Ovary (tissue), 10 donors: ENCODE measurements at places on chromosomes 2 and 18.

DNA sequence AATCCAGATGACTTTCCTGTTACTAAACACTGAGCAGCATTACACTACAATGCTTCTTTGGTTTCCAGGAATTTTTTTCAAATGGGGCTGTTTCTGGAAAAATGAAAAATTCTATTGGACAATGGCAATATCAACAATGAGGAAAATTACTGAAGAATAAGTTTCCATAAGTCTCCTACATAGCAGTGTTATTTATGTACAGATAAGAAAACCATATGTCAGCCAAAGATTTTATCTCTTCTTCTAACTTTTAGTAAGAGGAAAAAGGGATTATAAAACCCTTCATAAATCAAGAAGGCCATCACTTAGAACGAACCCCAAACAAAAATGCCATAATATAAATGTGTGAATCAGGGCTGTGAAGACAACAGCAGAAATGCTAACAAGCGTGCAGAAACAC, 31.6 kb upstream of the NOSTRIN start:
- H3K4me3 ChIP-seq = no peak overlapping the region
- H3K27ac ChIP-seq = no peak overlapping the region
- no peaks in the 10 kb centered on the region for H3K4me1 ChIP-seq
- no peak for DNase-seq

- no peak overlapping the region for H3K27ac ChIP-seq
- H3K27me3 ChIP-seq = no peaks in the 10 kb centered on the region
- no peaks in the 10 kb centered on the region for H3K36me3 ChIP-seq
- H3K4me1 ChIP-seq = no peaks in the 10 kb centered on the region
Observed at GRCh38 chr2:178205853-178206521, 11.7 kb downstream of the OSBPL6 start.

DNA sequence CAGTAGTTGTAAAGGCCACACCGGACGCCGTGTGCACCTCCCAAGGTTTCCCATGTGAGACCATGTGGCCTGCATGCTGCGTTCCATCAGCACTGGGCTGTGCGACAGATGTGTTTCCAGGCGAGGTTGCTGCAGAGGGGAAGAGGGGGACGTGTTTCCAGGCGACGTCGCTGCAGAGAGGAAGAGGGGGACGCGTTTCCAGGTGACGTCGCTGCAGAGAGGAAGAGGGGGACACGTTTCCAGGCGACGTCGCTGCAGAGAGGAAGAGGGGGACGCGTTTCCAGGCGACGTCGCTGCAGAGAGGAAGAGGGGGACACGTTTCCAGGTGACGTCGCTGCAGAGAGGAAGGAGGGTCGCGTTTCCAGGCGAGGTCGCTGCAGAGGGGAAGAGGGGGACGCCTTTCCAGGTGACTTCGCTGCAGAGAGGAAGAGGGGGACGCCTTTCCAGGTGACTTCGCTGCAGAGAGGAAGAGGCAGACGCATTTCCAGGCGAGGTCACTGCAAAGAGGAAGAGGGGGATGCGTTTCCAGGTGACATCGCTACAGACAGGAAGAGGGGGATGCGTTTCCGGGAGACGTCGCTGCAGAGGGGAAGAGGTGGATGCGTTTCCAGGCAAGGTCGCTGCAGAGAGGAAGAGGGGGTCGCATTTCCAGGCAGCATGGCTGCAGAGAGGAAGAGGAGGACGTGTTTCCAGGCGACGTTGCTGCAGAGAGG, 24.5 kb downstream of the NFATC1 start:
- no peaks in the 10 kb centered on the region for H3K36me3 ChIP-seq
- no peak for DNase-seq
- H3K27ac ChIP-seq = no peak overlapping the region
- H3K4me3 ChIP-seq = no peak overlapping the region

DNA sequence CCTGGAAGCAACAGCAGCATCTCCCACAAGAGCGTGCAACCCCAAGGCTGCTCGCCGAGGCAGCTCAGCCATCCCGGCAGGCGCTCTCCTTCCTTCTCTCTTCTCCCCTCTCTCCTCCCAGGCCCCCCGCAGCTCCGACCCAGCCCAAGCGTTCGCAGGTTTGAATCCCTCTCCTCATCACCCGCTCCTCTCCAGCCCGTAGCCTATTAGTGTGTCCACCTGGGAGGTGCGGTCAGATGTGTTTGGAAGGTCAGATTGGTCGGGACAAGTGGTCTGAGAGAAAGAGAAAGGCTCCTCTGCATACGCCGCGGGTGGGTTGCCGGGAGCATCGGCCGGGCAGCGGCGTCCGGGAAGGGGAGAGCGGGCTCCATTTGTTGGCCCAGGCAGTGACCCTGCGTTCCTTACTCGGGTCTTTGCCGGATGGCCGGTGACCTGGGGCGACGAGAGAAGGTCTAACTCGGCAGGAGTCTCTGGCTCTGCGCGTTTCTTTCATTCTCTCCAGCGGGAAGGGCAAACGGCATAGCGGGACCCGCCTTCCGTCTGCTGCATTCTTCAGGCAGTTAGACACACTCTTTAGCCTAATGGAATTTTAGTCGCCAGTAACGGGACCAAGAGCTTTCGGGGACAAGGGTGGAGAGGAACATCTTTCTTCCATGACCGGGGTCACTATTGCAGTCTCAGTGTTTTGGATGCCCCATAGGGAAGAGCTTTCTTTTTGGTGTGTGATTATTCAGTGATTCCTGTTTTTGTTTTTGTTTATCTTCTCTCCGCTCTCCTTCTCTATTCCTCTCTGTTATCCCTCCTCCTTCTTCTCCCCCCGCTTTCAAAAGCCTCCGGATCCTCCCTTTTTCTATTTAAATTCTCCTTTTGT, 1.1 kb upstream of the TMEFF2 start:
- no peaks in the 10 kb centered on the region for H3K27me3 ChIP-seq
- no peak overlapping the region for H3K27ac ChIP-seq
- no peaks in the 10 kb centered on the region for H3K36me3 ChIP-seq
- no peak for DNase-seq

GRCh38 chr2:211026109-211026508, 469.7 kb downstream of the CPS1 start:
- no peaks in the 10 kb centered on the region for H3K27me3 ChIP-seq
- no peak overlapping the region for H3K27ac ChIP-seq
- no peak overlapping the region for H3K4me3 ChIP-seq
- no peaks in the 10 kb centered on the region for H3K4me1 ChIP-seq
- DNase-seq = no peak

DNA sequence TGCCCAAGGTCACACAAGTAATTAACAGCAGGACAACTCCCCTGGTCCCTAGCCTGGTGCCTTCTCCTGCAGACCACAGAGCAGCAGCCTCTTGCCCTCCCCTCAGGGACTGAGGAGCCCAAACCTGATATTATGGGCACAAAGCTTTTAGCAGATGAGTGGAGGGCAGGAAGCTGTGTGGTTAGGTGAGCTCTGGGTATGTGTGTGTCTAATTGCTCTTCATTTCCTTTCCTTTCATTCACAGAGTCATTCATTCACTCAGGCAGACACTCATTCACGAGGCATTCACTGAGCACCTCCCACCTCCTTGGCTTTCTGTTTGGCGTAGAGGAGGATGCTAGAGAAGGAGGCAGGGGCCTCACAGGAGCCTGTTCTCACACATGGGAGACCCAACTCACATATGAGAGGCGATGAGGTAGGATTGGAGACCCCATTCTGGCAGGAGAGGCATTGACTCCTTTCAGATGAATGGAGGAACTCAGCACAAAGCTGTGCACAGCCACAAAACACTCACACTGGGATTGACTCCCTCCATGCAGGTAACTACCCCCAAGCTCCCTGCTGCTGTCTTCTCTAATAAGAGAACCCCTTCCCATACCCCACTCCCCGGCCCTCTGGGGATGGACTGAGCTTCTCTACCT, 306.8 kb upstream of the SKOR2 start:
- H3K36me3 ChIP-seq = no peaks in the 10 kb centered on the region
- H3K4me1 ChIP-seq = no peaks in the 10 kb centered on the region
- H3K27ac ChIP-seq = no peak overlapping the region
- no peak overlapping the region for H3K4me3 ChIP-seq
- DNase-seq = no peak

DNA sequence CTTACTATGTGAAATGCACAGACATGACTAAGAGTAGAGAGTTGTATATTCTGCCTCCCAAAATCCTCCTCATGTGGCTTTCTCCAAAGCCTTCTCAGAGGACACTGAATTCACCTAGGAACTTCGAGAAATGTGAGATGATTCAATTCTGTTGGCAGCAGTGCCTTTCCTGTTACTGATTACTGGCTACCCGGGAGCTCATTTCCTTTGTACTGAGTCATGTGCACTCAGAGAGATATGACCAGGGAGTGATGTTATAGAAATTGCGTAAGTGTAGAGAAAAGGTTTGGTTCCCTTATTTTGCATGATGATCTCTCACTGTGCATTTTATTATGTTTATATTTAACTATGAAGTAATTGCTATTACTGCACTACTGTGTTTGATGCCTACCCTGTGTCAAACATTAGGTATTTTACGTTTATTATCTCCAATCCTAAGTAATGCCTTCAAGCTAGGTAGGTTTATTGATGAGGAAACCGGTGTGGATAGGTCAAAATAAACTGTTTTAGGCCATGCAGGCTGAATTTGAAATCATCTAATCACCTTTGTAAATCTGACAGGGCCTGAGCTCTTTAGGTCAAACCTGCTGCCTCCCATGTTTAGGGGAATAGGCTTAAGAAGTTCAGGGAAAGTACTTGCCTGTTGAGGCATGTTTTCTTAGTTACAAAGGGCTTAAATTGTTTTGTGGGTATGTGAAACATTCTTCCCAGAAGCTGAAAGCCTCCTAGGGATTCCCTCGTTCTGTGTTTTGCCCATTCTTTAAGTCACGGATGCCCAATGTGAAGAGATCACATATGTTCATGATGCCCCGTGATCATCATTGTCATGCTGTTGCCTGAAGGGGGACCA, 86.8 kb downstream of the FMNL2 start:
- H3K36me3 ChIP-seq = no peaks in the 10 kb centered on the region
- DNase-seq = no peak
- no peaks in the 10 kb centered on the region for H3K27me3 ChIP-seq
- no peaks in the 10 kb centered on the region for H3K4me1 ChIP-seq
- H3K27ac ChIP-seq = no peak overlapping the region

DNA sequence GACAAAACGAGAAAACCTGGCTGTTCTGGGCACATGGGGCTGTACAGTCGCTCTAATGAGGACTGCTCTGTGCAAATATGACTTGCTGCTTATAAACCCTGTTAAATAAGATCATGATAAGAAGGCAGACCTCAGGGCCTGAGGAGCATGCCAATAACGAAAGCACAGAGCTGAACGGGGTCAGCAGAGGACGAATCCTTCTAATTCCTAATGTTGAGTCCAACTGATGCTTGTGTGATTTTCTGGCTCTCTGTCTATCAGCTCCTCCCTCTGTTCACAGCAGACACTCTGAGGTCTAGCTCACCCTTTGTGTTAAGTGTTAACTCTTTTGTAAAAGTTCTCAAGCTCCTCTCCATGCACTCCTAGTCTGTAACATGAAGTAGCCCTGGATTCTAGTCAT, 167.2 kb upstream of the REV1 start:
- H3K27ac ChIP-seq = no peak overlapping the region
- H3K4me1 ChIP-seq = peaks cover 12% of the 10 kb centered on the region
- DNase-seq = no peak
- no peaks in the 10 kb centered on the region for H3K36me3 ChIP-seq
- no peak overlapping the region for H3K4me3 ChIP-seq

GRCh38 chr2:76444732-76445131, 734.0 kb upstream of the GCFC2 start:
- H3K27me3 ChIP-seq = no peaks in the 10 kb centered on the region
- no peaks in the 10 kb centered on the region for H3K36me3 ChIP-seq
- no peaks in the 10 kb centered on the region for H3K4me1 ChIP-seq
- no peak for DNase-seq
- H3K27ac ChIP-seq = no peak overlapping the region

- H3K27me3 ChIP-seq = no peaks in the 10 kb centered on the region
- no peak for DNase-seq
- H3K36me3 ChIP-seq = no peaks in the 10 kb centered on the region
Observed at GRCh38 chr2:7951490-7951889, 730.4 kb upstream of the ID2 start.

GRCh38 chr2:223095207-223095606, 43.2 kb downstream of the KCNE4 start:
- H3K27ac ChIP-seq = no peak overlapping the region
- H3K4me3 ChIP-seq = no peak overlapping the region
- no peaks in the 10 kb centered on the region for H3K27me3 ChIP-seq
- H3K36me3 ChIP-seq = no peaks in the 10 kb centered on the region

DNA sequence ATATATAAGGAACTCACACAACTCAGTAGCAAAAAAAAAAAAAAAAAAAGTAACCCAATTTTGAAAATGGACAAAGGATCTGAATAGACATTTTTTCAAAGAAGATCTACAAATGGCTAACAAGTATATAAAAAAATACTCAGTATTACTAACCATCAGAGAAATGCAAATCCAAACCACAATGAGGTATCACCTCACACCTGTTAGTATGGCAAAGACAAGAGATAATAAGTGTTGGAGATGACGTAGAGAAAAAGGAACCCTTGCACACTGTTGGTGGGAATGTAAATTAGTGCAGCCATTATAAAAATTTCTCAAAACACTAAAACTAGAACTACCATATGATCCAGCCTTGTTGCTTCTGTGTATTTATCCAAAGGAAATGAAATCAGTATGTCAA, 5.8 kb upstream of the CNDP1 start:
- H3K27me3 ChIP-seq = no peaks in the 10 kb centered on the region
- peaks cover 2% of the 10 kb centered on the region for H3K4me1 ChIP-seq
- H3K27ac ChIP-seq = no peak overlapping the region
- H3K36me3 ChIP-seq = no peaks in the 10 kb centered on the region
- no peak for DNase-seq
- no peak overlapping the region for H3K4me3 ChIP-seq

DNA sequence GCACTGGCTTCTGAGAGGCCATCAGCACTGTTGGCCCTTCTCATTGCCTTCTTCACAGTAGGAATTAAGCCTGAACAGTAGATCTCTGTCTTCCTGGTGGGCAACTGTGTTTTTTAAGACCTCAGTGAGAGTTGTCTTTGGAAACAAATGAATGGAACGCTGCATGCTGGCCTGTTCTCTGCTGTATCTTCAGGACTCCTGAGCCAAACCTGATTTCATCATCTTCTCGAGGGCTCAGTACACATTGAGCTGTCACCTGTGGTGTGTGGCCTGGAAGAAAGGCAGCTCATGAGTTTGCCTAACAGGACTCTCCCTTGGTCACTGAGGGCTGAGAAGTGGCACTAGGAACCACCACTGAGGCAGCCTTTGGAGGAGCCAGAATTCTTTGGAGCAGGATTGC, 39.7 kb downstream of the SH3RF3 start:
- peaks cover 27% of the 10 kb centered on the region for H3K4me1 ChIP-seq
- no peak for DNase-seq
- no peak overlapping the region for H3K27ac ChIP-seq
- H3K36me3 ChIP-seq = no peaks in the 10 kb centered on the region
- H3K4me3 ChIP-seq = no peak overlapping the region

DNA sequence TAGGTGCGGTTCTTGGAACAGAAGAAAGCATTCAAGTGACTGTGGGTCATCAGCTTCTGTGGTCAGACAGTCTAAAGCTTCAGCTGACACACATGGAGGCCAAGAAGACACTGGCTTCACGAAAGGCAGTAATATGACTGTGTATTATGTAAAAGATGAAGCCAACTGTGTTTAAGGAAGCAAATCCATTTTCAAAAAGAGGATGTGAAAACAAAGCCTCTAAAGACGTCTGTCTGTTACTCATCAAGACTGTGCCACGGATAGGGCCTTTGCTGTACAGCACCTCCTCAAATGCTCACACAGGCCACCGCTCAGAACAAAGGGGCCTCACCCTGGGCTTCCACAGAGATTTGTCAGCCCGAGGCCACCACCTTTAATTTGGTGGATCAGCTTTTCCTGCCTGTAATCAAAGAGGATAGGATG, 21.1 kb upstream of the TMEM163 start:
- no peak for DNase-seq
- H3K27me3 ChIP-seq = no peaks in the 10 kb centered on the region
- no peak overlapping the region for H3K27ac ChIP-seq
- no peak overlapping the region for H3K4me3 ChIP-seq
- H3K4me1 ChIP-seq = no peaks in the 10 kb centered on the region
